ENCODE measurements at places on chromosomes 5 and 9. TPM values are rescaled to one million over a fixed set of nuclear protein-coding genes. Genes with fewer than 3 reads are reported as not detected.

- no peak for DNase-seq
Measured at GRCh38 chr5:77443670-77444069, 48.4 kb downstream of the WDR41 start.

GRCh38 chr5:177964471-177964870 is 31.6 kb downstream of the PROP1 start:
- DNase-seq: no peak

- no peak for DNase-seq
Measured at GRCh38 chr5:103927739-103928138, 365.1 kb upstream of the NUDT12 start.

PRR7 gene
- total RNA-seq: 4.1 TPM

LURAP1L gene
- not detected for total RNA-seq

- DNase-seq: no peak
Measured at GRCh38 chr5:58108511-58108910, 351.4 kb downstream of the PLK2 start.

ANKHD1 gene
- total RNA-seq: 143 TPM

PWWP2A gene
- 16.2 TPM for total RNA-seq

PPP1R2B gene
- total RNA-seq: 0.72 TPM

TGFBI gene
- total RNA-seq: not detected

DNA sequence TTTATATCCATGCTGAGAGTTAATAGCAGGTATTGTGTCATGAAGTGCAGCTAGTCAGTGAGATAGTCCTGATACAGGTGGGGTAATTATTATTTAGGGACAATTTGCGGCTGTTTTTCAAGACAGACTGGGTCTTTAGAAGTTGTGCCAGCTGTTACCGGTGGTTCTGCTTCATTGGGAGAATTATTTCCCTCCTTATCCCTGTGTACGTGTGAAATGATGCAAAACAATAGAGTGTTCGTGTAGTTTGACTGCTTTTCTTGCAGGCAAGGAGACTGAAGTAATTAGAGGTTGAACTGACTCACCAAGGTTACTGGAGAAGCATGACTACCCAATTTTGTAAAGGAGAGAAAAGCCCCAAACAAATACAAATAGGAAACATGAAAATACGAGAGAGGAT is 101.7 kb downstream of the ARRDC3 start:
- DNase-seq: no peak

- DNase-seq: no peak
Measured at GRCh38 chr5:98997000-98997399, 68.2 kb upstream of the CHD1 start.

DNA sequence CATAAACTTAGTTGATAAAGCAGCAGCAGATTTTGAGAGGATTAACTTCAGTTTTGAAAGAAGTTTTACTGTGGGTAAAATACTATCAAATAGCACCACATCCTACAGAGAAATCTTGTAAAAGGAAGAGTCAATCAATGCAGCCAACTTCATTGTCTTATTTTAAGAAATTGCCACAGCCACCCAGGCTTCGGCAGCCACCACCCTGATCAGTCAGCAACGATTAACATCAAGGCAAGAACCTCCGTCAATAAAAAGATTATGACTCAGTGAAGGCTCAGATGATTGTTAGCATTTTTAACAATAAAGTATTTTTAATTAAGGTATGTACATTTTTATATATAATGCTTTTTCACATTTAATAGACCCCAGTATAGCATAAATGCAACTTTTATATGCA is 122.3 kb upstream of the NR4A3 start:
- DNase-seq: no peak

GRCh38 chr5:115069087-115069968 is 100.4 kb downstream of the TRIM36 start:
- DNase-seq: no peak

DNA sequence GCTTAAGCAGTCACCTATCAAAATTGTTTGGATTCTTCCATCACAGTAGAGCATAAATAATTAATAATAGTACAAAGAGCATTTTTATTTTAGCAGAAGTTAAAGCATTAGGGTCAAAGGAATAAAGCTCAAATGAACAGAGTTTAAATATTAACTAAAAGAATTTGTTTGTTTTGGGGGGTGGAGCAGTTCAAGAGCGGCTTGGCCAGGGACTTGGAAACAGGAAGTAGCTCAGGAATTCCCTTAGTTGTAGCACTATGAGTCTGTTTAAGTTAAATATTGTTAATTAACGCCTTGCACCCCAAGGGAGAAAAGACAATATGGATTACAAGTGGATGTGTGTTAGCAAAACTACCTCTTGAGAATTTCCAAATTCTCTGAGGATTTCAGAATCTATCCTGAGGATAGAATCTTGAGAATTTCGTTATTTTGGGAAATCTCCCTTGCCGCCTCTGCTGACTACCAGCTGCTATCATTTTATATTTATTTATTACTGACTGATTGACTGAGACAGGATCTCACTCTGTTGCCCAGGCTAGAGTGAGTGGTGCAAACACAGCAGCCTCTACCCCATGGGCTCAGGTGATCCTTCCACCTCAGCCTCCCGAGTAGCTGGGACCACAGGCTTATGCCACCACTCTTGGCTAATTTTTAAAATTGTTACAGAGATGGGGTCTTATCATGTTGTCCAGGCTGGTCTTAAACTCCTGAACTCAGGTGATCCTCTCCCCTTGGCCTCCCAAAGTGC is 96.7 kb upstream of the CHD1 start:
- no peak for DNase-seq

MYOT gene
- total RNA-seq: not detected

FOXD4L6 gene
- not detected for total RNA-seq

PTGDS gene
- not detected for total RNA-seq

GRCh38 chr5:83058726-83059125 is 18.5 kb downstream of the TMEM167A start:
- no peak for DNase-seq

SLC23A1 gene
- total RNA-seq: 0.25 TPM

DNA sequence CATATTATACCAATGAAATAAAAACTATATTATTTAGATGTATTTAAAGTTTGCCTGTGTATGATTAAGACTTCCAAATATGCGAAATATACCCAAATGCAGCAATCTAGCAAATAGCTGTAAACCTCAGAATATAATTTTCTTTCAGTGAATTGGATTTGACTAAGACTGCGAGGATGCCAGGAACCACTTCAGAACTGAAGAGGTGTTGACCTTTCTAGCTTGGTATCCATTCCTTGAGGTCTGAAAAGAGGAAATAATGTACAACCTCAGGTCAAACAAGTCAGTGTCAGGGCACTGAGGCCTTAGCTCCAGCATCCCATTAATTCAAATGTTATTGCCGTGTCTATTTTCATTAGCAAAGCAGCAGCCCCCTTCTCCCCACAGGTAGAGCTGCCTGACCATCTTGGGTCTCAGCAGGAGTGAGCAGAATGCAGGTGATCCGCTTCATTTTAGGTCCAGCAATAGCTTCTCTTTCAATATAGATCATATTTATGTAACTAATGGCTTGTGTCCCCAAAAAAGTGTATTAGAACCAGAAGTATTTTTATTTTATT is 100.0 kb downstream of the KIAA1958 start:
- DNase-seq: no peak

- no peak for DNase-seq
Measured at GRCh38 chr9:112331674-112331952, 1.8 kb downstream of the PTBP3 start.

- no peak for DNase-seq
Measured at GRCh38 chr9:121748074-121748473, 96.6 kb downstream of the DAB2IP start.

DNA sequence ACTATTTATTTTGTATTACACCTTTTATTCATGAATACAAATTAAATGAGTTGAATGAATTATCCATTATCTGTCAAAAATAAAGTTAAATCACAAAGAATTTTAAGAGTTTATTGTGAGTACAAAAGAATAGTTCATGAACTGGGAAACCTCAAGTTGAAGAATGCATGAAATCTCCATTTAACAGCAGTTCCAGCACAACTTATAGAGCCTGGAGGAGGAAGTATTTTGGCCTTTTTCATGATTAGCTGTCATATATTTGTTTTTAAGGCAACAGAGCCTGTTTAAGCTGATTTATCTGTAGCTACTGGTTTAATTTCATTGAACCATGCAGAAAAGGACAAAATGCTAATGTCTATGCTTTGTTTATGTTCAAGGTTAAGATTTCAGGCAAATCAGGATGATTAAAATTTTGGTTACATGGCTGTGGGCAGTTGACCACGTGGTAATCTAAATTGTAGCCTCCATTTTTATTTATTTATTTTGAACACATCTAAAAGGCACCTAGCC is 12.2 kb downstream of the SPINK1 start:
- DNase-seq: no peak

GRCh38 chr9:111630182-111630963 is 761 bp upstream of the DNAJC25 start:
- DNase-seq: no peak

DNA sequence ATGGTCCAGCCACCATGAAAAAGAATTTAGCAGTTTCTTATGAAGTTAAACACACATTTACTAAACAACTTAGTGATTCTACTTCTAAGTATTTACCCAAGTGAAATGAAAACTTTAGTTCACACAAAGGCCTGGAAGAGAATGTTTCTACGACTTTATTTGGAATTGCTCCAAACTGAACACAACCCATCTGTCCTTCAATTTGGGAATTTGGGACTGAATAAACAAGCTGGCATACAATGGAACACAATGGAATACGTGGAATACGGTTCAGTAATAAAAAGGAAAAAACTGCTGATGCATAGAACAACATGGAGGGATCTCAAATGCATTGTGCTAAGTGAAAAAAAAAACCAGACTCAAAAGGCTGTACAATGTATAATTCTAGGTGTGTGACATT is 44.6 kb upstream of the BASP1 start:
- no peak for DNase-seq

DNA sequence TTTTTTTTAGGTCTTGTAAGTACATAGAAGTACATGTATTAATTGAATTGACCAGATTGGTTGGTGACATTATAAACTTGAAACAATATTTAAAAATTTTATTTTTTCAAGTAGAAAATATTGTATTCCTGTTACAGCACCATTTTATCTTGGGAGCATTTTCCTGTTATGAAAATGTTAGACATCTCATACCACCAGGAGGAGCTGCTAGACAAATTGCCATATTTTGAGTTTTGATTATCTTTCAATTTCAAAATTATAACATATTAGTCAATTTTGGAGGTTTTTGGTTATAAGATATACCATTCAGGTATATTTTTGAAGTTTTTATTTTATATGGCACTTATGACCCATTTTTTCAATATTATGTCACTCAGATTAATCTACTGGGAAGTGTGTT is 84.4 kb downstream of the CNTLN start:
- DNase-seq: no peak

GRCh38 chr9:109164042-109164441 is 3.0 kb downstream of the FRRS1L start:
- DNase-seq: no peak

GRCh38 chr9:16744394-16744793 is 126.1 kb downstream of the BNC2 start:
- no peak for DNase-seq

- no peak for DNase-seq
Measured at GRCh38 chr5:149885513-149885912, 59.1 kb downstream of the PDE6A start.

- DNase-seq: no peak
Measured at GRCh38 chr5:1889321-1890065, 6.8 kb upstream of the IRX4 start.
